ENCODE measurements at places on chromosomes 13 and 19.

DNA sequence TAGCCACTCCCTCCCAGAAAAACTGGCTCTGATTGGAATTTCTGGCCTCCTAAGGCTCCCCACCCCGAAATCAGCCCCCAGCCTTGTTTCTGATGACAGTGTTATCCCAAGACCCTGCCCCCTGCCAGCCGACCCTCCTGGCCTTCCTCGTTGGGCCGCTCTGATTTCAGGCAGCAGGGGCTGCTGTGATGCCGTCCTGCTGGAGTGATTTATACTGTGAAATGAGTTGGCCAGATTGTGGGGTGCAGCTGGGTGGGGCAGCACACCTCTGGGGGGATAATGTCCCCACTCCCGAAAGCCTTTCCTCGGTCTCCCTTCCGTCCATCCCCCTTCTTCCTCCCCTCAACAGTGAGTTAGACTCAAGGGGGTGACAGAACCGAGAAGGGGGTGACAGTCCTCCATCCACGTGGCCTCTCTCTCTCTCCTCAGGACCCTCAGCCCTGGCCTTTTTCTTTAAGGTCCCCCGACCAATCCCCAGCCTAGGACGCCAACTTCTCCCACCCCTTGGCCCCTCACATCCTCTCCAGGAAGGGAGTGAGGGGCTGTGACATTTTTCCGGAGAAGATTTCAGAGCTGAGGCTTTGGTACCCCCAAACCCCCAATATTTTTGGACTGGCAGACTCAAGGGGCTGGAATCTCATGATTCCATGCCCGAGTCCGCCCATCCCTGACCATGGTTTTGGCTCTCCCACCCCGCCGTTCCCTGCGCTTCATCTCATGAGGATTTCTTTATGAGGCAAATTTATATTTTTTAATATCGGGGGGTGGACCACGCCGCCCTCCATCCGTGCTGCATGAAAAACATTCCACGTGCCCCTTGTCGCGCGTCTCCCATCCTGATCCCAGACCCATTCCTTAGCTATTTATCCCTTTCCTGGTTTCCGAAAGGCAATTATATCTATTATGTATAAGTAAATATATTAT, 6.1 kb downstream of the FOSB start:
- no peak for DNase-seq

- peak; percentile 4 for DNase-seq
Measured at GRCh38 chr13:33003458-33004019, 12.7 kb upstream of the KL start.

DNA sequence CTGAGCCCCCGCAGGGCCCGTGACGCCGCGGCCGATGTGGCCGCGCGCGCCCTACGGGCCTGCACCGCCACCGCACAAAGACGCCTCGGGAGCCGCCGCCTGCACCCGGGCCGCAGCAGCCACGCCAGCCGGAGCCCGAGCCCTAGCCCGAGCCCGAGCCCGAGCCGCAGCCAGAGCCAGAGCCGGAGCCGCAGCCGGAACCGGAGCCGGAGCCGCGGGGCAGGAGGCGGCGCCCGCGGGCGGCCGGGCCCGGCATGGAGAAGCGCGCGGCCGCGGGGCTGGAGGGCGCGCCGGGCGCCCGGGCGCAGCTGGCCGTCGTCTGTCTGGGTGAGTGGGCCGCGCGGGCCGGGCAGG, 379 bp downstream of the LRP3 start:
- DNase-seq, result no peak

DNA sequence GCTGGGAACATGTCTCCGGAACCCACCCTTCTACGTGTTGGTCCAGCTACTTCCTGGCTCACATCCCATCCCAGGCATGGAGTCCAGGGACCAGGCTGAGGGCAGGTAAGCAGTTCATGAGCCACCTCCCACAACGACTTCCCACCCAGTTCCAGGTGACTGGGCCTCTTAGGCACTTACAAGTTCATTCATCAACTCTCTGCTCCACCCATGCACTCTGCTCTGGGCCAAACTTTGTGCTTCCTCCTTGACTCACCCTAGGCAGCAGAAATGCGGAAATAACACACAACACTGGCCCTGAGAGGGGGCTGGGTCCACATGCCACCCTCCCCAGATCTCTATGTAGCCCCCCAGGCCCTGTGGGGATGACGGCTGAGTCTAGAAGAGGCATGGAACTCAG, 20.5 kb downstream of the IQCN start:
- no peak for DNase-seq
